SJCRH30 (cell line): ENCODE measurements at places on chromosomes 5 and 9. TPM values are rescaled to one million over a fixed set of nuclear protein-coding genes. Genes with fewer than 3 reads are reported as not detected.

IL9 gene
- total RNA-seq = not detected in 2 replicates

TTLL11 gene
- total RNA-seq = 4.8 and 8.8 TPM in 2 replicates

MGAT1 gene
- 85.6 and 88.5 TPM in 2 replicates for total RNA-seq

STPG3 gene
- total RNA-seq = not detected in 2 replicates

SPDL1 gene
- total RNA-seq = 65.4 and 83.7 TPM in 2 replicates

GABRA1 gene
- total RNA-seq = not detected in 2 replicates

TOMM5 gene
- total RNA-seq = 396 and 418 TPM in 2 replicates

MAMDC4 gene
- 1.9 and 4.4 TPM in 2 replicates for total RNA-seq

ANGPTL2 gene
- 21.1 and 21.3 TPM in 2 replicates for total RNA-seq

RNF183 gene
- 0.05 TPM in 1 of 2 replicates, not detected in the other for total RNA-seq

ANKDD1B gene
- 0.18 TPM in 1 of 2 replicates, not detected in the other for total RNA-seq

DRD1 gene
- total RNA-seq = not detected in 2 replicates

LCN2 gene
- not detected in 2 replicates for total RNA-seq

ARHGEF39 gene
- 10.5 and 11.9 TPM in 2 replicates for total RNA-seq

WDR31 gene
- total RNA-seq = 0.77 and 0.79 TPM in 2 replicates

TEX48 gene
- not detected in 2 replicates for total RNA-seq

PCDHB3 gene
- total RNA-seq = 1.3 and 1.6 TPM in 2 replicates

LMX1B gene
- total RNA-seq = 10.3 and 12.2 TPM in 2 replicates

PLAC8L1 gene
- 0.33 TPM in 1 of 2 replicates, not detected in the other for total RNA-seq

F2RL1 gene
- total RNA-seq = 0.02 TPM in 1 of 2 replicates, not detected in the other

CNTNAP3B gene
- total RNA-seq = 1.1 and 1.2 TPM in 2 replicates

RLN1 gene
- total RNA-seq = not detected in 2 replicates

SOX30 gene
- 0.13 TPM in 1 of 2 replicates, not detected in the other for total RNA-seq

TLR4 gene
- total RNA-seq = 6.1 and 6.5 TPM in 2 replicates

LURAP1L gene
- total RNA-seq = 5.3 and 6.4 TPM in 2 replicates

SH3RF2 gene
- total RNA-seq = not detected in 2 replicates

OR1J2 gene
- not detected in 2 replicates for total RNA-seq

CRHBP gene
- not detected in 2 replicates for total RNA-seq

PAPPA gene
- total RNA-seq = 2.5 and 2.8 TPM in 2 replicates

FBXW2 gene
- total RNA-seq = 34.5 and 43.6 TPM in 2 replicates

PRDM9 gene
- total RNA-seq = not detected in 2 replicates

PCDHGB6 gene
- 1.4 and 2.6 TPM in 2 replicates for total RNA-seq

KCNMB1 gene
- not detected in 2 replicates for total RNA-seq

HAUS6 gene
- total RNA-seq = 44.7 and 49.7 TPM in 2 replicates

TLX3 gene
- total RNA-seq = 6.2 and 6.9 TPM in 2 replicates

ANKRD31 gene
- 0.12 and 0.13 TPM in 2 replicates for total RNA-seq

STK32A gene
- total RNA-seq = 5.5 and 6.3 TPM in 2 replicates

RLN2 gene
- not detected in 2 replicates for total RNA-seq

NUP188 gene
- total RNA-seq = 132 and 136 TPM in 2 replicates

PCDHB6 gene
- total RNA-seq = 0.15 and 0.26 TPM in 2 replicates

PTGR1 gene
- total RNA-seq = 92.3 and 93.5 TPM in 2 replicates
